ENCODE measurements at places on chromosomes 1 and 21. TPM values are rescaled to one million over a fixed set of nuclear protein-coding genes. Genes with fewer than 3 reads are reported as not detected.

DNA sequence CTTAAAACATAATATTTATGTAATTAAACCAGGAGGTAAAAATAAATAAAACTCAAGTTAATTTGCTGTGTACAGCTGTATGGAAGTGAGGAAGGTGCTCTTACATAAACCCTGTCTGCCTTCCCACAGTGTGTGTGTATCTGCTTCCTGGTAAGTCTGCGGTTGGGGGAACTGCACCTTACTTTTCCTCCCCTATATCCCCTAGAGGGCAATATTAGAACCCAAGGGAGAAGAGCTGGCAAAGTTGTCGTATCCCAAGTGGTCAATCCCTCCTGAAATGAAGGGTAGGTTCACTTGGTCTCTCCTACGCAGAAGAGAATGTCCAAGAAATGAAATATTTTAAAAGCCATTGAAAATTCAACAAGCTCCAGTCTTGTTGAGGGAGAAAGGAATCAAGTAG is 17.8 kb upstream of the JAK1 start:
- H3K4me3 ChIP-seq = no peak overlapping the region
- DNase-seq = no peak
- H3K27me3 ChIP-seq = no peaks in the 10 kb centered on the region
- H3K4me1 ChIP-seq = peaks cover 21% of the 10 kb centered on the region
- peaks cover 5% of the 10 kb centered on the region for H3K36me3 ChIP-seq

DNA sequence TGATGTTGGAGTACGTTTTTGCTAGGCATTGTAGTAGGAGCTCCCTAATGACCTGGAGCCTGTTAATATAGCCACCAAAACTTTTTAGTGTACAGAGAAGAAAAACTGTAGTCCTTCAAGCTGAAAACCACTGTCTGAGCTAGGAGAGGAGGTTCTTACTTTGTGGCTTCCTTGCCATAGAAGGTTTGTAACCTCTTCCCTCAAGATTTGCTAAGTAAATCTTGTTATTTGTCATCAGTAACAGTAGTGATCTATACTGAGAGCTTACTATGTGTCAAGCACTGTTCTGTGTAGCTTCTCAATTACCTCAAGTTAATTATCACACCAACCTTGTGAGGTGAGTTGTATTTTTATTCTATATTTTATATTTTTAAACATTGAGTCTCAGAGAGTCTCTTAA is 21.2 kb upstream of the LRRC8C start:
- H3K27me3 ChIP-seq = peaks cover 9% of the 10 kb centered on the region
- peaks cover 17% of the 10 kb centered on the region for H3K4me1 ChIP-seq
- no peaks in the 10 kb centered on the region for H3K36me3 ChIP-seq
- H3K27ac ChIP-seq = no peak overlapping the region
- H3K4me3 ChIP-seq = no peak overlapping the region

DNA sequence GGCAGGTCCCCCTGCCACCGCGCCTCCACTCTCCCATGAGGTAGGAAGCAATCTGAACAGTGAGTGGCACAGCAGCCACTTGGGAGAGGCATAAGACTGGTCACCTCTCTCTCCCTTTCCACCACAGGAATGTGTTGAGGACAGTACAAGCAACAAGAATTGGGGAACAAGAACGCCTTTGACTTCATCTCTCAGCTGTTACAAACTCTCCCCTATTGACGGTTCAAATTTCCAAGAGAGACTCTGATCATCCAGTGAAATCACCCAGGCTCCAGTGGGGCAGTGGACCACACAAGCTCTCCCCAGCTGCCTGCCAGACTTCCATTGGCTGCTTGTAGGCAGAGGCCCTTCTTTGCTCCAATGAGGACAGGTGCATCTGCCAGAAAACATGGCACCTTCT is 249.9 kb upstream of the JUN start:
- peaks cover 8% of the 10 kb centered on the region for H3K4me1 ChIP-seq
- H3K4me3 ChIP-seq = no peak overlapping the region
- no peaks in the 10 kb centered on the region for H3K36me3 ChIP-seq
- no peak overlapping the region for H3K27ac ChIP-seq
- no peak for DNase-seq

DNA sequence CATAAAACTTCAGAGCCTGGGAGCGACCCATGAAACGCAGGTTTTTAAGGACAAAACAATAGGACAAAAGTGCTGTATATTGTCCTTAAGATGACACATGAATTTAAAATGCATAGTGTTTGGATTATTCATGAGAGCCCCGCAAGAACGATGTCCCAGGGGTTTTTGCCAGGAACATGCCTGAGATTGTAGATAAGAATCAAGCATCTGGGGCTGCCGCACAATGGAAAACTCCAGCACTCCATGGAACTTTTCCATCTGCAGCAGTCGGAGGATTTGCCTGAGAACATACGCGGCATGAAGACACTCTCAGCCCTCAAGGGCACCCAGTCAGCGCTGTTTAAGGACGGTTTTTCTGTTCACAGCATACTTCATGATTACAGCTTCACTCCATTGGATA is 5.3 kb upstream of the ERG start:
- no peak overlapping the region for H3K27ac ChIP-seq
- H3K4me3 ChIP-seq = no peak overlapping the region
- no peak for DNase-seq
- peaks cover 11% of the 10 kb centered on the region for H3K4me1 ChIP-seq

- no peak overlapping the region for H3K4me3 ChIP-seq
- H3K36me3 ChIP-seq = no peaks in the 10 kb centered on the region
- no peak overlapping the region for H3K27ac ChIP-seq
- DNase-seq = peak; percentile 35
- H3K27me3 ChIP-seq = no peaks in the 10 kb centered on the region
- H3K4me1 ChIP-seq = peaks cover 30% of the 10 kb centered on the region
Observed at GRCh38 chr1:88061492-88062177, 622.4 kb upstream of the PKN2 start.

DNA sequence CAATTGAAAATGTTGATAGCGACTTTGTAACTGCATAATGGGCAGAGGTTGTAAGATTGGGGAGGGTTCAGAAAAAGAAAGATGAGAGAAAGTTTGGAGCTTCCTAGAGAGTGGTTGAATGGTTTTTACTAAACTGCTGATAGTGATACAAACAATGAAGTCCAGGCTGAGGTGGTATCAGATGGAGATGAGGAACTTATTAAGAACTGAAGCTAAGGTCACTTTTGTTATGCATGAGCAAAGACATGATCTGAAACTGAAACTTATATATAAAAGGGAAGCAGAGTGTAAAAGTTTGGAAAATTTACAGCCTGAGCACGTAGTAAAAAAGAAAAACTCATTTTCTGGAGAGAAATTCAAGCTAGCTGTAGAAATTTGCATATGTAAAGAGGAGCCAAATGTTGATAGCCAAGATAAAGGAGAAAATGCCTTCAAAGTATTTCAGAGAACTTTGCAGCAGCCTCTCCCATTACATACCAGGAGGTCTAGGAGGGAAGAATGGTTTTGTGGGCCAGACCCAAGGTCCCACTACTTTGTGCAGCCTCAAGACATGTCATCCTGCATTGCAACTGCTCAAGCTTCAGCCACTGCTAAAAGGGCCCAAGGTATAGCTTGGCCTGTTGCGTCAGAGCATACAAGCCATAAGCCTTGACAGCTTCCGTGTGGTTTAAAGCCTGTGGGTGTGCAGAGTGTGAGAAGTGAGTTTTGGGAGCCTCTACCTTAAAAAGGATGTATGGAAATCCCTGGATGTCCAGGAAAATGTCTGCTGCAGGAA is 843.9 kb downstream of the AMY1C start:
- DNase-seq = no peak
- no peaks in the 10 kb centered on the region for H3K36me3 ChIP-seq
- no peaks in the 10 kb centered on the region for H3K4me1 ChIP-seq
- H3K27ac ChIP-seq = no peak overlapping the region

DNA sequence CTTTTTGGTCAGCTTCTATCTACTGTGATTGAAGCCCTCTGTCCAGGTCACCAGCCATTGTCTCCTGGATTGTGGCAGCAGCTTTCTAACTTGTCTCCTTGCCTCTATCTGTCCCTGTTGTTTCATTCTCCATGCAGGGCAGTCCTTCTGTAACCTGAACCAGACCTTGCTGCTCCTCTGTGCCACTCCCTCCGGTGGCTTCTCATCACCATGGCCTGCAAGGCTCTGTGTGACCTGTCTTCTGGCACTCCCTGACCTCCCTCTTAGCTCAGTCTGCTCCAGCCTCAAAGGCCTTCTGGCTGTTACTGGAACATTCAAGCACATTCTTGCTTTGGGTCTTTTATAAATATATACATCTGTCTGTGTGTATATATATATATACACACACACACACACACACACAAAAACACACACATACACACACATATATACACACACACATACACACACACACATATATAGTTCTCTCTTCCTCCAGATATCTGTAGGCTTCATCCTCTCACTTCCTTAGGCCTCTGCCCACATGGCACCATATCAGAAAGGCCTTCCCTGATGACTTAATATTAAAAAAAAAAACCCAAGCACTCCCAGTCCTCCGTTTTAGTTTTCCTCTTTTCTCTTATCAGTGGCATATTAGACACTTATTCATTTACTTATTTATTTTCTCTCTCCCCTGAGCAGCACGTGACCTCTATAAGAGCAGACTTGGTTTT is 21.2 kb upstream of the JUN start:
- H3K27me3 ChIP-seq = no peaks in the 10 kb centered on the region
- no peak for DNase-seq
- H3K27ac ChIP-seq = no peak overlapping the region
- no peak overlapping the region for H3K4me3 ChIP-seq
- peaks cover 38% of the 10 kb centered on the region for H3K4me1 ChIP-seq

DNASE2B gene
- total RNA-seq = not detected
